ENCODE measurements at places on chromosomes 2 and 18.
A peak's percentile ranks its signal among the peaks of the same experiment; 100 is the strongest.

DNA sequence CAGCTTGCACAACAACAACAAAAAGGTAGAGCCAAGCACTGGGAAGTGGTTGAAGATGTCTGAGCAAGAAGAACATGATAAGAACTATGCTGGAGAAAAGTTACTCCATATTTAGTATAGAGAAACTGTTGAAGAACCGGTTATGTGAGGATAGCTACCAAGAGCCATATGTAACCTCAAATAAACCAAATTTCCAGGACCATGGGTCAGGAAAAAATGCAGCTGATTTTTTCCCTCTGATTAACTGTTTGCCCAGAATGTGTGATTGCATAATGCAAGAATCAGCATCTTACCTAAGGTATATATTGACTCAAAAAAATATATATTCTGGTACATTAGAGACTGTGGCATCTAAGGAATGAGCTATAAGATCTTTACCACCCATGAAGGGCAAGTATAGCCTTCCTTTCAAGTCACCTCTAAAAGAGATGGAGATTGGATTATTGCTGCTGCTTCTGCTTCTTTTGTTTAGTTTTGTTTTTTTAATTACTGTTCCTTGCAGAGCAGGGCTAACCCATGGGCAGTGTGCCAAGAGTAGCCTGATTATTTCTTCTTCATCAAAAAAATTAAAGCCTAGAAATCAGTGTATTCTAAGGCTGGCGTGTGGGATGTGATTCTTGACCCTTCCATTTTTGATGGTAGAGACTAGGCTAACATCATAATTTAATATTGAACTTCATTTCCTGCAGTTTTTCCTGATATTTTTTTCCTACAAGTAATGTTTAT, 76.9 kb upstream of the MAP3K20 start:
- no peak for DNase-seq

DNA sequence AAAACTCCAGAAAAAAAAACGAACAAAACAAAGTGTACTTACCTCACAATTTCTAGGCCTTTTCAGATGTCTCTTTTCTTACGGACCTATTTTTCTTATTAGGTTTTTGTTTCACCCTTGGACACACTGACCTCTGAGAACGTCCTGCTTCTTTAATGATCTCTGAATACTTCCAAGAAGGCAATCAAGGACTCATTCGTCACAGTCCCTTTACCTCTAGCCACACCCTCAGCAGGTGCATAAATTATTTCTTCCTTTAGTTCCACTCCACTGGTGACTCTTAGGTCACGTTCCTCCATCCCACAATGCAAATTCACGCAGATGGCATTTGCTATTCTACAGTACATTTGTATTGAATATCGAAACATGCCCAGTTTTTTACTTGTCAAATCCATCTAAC, 21.9 kb downstream of the PELI1 start:
- DNase-seq, result no peak

DNA sequence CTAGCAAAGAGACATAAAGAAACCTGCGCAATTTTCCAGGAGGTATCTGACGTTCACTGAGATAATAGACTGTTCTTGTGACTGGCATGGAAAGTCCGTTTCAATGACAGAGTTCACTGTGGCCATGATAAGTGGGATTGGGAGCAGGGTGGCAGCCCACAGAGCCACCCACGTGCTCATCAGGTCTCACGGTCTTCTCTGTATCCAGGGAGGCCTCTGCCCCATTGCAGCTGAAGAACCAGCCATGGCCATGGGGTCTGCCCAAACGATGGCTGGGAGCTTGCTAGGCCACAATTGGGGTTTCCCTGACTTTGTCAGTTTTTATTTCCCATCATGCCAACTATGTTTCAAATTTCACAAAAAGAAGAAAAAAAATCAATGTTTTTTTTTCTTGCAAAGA, 57.2 kb downstream of the PDCL3 start:
- DNase-seq, result no peak

DNA sequence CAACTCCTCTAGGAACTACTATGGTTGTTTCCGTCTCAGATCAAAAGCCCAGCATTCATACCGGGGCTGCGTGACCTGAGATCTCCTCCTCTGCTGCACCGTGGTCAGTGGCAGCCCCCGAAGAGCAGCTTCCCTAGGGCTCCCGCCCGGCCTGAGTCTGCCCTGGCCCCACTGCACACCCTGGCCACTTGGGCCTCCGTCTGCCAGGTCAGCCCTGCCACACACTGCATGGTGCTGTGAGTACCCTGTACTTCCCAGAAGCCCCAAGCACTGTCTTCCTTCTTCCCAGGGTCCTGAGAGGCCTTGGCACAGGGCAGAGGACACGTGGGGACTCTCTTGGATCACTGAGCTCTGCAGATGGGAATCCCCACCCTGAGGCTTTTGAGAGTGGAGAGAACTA, 81.5 kb upstream of the GPC1 start:
- DNase-seq, result no peak

DNA sequence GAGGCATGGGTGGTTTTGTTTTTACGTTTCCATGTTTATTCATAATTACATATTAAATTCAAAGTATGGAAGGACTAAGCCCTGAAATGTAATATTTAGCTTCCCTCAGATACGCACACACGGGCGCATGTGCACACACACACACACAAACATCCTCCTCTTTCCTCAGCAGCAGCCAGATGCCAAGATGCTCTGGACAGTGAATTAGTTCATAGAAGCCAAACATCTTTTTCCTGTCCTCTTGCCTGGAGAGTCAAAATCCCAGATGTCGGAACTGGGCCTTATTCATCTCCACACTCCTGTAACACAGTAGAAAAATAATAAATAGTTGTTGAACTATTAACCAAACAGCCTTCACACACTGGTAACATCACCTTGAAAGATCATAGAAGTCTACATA, 273.1 kb downstream of the SP3 start:
- no peak for DNase-seq

DNA sequence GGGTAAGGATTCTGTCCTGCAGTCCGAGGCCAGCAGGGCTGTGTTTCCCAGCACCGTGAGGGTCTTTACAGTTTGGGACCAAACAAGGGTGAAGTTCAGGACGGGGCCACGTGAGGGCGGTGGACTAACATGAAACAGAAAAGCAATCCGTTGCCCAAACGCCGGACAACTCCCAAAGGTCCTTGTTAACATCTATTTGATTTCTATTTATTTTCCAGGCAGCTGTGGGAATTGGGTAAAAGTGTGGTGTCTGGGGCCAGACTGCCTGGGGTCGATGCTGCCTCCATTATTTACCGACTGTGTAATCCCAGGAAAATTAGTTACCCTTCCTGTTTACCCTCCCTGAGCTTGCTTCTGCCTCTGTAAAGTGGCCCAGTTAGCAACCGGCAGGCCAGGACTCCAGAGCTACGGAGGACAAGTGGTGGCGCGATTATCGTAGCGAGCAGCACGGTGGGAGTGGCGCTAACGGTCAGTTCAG, 66.3 kb upstream of the TCF7L1 start:
- peak; percentile 56 for DNase-seq

DNA sequence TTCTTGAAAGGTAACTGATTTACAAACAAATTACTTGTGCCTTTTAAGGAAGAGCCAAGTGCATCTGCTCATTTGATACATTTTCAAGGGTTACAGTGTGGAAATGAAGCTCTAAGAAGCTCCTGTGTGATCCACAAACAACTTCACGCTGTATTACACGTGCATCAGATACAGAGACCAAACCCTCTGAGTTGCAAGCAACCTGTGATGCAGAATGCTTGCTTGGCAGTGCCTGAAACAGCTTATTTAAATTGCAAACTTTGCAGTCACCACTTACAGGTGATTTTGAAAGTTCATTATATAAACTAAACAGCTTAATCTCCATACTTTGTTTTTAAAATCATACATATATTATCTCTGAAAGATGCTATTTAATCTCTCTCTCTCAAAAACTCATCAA, 50.1 kb downstream of the ZEB2 start:
- DNase-seq, result no peak

- no peak for DNase-seq
Observed at GRCh38 chr2:39717067-39717466, 51.4 kb downstream of the TMEM178A start.

DNA sequence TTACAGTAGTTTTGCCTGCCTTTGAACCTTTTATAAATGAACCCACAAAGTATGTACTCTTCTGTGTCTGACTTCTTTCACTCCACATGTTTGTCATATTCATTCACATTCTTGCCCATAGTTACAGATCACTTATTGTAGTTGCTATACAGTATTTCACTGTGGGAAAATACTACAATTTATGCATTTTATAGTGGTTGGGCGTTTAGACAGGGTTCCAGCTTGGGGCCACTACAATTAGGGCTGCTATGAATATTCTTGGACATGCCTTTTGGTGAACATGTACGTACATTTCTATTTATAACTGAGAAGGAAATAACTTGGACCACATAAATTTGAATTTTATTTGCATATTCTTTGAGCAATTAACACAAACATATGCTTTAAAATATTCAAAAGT, 15.4 kb upstream of the PMAIP1 start:
- DNase-seq, result no peak

DNA sequence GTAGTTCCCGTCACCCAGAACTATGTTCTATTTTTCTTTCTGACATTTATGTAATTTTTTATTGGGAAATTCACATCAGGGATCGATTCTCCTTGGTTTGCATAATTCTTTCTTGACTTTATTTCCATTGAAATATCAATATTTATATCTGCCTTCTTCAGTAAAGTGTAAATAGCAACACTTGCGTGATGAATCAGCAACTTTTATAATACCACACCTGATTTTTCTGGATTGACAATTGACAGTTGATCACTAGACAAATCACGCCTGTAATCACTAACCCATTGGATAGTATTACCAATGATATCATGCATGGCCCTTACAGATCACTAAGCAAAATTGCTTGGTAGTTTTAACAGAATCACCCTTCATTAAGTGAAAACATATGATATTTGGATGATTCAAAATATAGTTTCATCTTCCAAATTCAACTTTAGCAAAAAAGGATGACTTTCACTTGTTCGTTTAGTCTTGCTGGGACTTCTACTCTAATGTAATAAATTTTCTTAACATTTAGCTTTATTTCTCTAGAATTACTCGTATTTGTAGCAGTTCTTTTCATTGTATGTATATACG, 139.0 kb upstream of the RASGRP3 start:
- no peak for DNase-seq

DNA sequence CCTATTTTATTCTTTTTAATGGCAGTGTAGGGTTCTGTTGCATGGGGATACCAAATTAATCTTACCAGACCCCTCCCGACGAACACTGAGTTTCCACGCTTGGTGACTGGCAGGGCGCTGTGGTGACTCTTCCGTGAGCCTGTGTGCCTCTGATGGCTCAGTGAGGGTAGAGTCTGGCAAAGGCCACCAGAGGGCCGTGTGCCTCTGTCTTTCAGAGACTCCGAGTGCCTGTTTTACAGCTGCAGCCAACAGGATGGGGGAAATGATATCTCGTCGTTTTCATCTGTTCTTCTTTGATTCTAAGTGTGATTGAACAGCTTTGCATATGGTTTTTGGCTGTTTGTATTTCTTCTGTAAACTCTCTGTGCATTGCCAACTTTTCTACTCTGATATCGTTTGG, 99.8 kb downstream of the ZNF236 start:
- peak; percentile 38 for DNase-seq

- DNase-seq, result peak; percentile 76
Observed at GRCh38 chr2:110204408-110205385, at the start of gene NPHP1. TSS of gene NPHP1 (minus strand) at chr2:110205013. CDS start at chr2:110204968, 45 bp downstream.

DNA sequence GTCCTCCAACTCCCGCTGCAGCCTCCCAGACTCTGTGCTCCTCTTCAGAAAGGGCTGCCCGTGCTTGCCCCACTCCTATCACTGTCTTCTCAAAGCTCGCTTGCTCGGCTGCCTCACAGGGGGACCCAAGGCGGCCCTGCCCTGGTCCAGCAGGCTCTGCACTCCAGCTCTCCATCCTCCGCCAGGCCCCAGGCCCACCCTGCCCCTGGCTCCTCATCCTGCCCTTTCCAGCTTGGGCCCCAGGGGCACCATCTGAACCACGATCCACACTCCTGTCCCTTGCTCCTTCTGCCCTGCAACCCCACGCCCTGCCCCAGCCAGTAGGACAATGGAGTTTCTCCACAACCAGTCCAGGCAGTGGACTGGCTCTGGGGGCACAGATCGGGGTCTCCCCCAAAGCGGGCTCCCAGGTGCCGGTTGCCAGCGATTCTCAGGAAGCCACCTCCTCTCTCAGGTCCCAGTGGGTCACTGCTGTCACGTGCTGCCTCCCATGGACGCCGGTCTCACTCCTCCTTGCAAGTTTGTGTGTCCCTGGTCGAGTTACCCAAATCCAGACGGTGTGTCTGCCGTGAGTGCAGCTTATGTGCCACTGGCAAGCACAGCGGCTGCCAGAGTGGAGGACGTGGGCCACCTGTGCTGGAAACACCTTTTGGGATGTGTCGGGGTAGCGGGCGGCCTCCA, 238.5 kb downstream of the HDAC4 start:
- DNase-seq, result no peak

- no peak for DNase-seq
Observed at GRCh38 chr2:68083346-68083745, 20.5 kb upstream of the C1D start.

DNA sequence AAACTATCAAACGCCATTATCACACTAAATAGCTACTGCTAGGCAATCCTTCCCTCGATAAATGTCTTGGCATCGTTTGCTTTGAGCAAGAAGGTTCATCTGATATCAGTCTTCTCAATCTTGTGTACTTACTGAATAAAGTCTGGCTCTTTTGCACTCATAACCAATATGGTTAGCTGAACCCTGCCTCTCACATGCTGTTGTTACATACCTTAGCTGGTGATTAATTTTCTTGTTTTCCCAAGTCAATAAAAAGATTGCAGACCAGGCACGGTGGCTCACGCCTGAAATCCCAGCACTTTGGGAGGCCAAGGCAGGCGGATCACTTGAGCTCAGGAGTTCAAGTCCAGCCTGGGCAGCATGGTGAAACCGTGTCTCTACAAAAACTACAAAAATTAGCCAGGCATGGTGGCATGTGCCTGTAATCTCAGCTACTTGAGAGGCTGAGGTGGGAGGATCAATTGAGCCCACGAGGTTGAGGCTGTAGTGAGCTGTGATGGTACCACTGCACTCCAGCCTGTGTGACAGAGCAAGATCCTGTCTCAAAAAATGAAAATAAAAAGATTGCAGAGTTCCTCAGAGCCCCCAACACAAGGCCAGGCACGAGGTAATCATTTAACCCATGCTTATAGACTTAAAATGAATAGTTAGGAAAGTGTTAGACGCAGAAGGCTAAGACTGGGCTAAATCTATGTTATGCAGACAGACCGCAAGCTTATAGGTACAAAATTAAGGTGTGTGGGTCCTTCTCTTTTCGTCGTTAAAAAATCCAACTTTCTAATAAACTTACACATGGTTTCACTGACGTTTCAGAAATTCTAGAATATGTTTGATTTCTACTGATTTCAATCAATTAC, 177.5 kb downstream of the ALPK2 start:
- DNase-seq, result no peak
